ENCODE measurements at places on chromosomes 13 and 19.

DNA sequence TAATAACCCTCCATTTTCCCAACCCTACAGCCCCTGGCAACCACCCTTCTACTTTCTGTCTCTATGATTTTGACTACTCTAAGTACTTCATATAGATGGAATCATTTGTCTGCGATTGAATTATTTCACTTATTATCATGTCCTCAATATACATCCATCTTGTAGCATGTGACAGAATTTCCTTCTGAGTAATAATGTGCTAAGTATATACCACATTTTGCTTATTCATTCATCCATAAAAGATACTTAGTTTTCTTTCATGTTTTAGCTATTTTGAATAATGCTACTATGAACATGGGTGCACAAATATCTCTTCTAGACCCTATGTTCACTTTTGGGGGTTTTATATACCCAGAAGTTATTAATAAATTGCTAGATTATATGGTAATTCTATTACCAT is 17.4 kb upstream of the NDFIP2 start:
- no peak for DNase-seq

- peak; percentile 69 for DNase-seq
Observed at GRCh38 chr19:29260477-29261317, 47.7 kb upstream of the UQCRFS1 start.

DNA sequence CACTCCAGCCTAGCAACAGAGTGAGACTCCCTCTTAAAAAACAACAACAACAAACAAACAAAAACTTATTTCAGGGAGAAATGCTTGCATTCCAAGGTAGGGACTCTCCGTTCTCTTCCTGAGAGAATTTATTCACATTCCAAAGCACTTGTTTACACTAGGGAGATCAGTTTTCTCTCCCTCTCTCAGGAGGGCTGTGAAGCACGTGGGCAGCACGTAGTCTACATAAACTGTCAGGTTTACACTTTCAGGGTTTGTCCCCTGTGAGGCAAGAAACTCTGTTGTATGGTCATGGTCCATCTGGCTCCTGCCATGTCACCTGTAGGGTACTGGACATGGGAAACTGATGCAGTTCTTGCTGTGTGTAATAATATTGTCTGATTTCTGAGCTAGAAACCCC is 31.6 kb downstream of the WDR87 start:
- DNase-seq, result no peak

- no peak for DNase-seq
Observed at GRCh38 chr13:31982540-31982939, 49.0 kb upstream of the FRY start.

- peak; percentile 23 for DNase-seq
Observed at GRCh38 chr19:19655051-19655594, 8.4 kb downstream of the ATP13A1 start.

GRCh38 chr13:29583073-29583785 is 12.3 kb downstream of the SLC7A1 start:
- DNase-seq, result no peak

DNA sequence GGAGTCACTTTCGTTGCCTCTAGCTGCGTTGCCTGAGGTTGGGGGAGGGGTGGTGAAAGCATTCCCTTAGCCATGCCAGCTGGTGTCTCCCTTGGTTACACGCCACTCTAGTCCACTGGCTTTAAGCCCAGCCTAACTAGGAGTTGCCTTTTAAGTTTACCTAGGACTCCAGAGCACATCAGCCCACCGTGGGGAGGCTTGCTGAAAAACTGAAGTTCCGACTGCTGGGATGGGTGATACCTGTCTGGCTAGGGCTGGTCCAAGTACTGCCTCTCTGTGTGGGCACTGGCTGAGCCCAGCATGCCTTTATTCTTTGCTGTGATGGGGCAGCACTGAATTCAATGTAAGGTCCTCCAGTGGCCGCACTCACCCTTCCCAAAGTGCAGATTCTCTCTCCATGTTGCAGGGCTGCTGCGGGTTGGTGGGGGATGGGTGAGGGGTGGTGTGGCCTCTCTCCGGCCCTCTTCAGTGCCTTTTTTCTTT is 11.8 kb upstream of the CEACAM1 start:
- peak; percentile 50 for DNase-seq

All from H9 (cell line).